ENCODE measurements at places on chromosomes 12 and 14.

DNA sequence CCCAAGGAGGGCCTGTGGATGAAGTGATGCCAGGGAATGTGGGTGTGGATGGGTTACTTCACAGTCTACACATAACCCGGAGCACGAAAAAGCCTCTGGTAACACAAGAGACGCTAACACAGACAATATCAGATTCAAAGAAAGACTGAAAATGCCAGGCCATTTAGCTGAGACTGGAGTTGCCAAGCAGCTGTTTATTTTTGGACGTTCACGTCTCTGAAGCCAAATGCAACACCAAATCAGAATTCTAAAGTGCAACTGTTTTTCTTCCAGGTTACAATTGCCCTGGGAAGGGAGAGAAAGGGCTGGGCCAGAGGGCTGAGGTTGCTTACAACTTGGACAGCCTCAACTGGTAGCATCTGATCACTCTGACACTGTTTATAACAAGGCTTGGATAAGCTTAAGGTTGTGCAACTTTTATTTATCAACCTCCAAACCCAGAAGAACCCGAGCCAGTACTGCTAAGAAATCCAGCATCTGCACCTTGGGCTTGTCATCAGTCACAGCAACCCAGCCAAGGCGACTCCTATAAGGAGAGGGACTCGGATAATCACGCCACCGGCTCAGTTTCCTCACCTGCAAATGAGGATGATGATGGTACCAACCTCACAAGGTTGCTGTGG is 24.8 kb downstream of the NUAK1 start:
- ATAC-seq: peak; percentile 86

- no peak for ATAC-seq
Measured at GRCh38 chr12:22374508-22374907, 40.0 kb upstream of the ST8SIA1 start.

DNA sequence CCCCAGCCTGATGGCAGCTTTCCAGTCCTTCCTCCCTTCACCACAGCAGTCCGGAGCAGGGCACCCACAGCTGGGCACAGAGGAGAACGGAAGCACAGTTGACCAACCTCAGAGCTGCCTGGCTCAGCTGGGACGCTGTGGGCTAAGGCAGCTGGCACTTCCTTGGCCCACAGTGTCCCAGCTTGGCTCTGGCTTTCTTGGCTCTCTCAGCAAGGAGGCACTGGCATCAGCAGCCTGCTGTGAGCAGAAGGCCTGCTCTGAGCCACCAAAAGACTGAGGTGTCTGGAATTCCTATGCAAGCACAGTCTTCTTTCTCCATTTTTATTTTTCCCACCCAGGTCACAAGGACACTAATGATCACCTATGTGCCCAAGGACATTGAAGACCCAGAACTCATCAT is 32.6 kb downstream of the NGB start:
- no peak for ATAC-seq

- ATAC-seq: peak; percentile 73
Measured at GRCh38 chr14:31950764-31951637, 126.1 kb upstream of the ARHGAP5 start.

DNA sequence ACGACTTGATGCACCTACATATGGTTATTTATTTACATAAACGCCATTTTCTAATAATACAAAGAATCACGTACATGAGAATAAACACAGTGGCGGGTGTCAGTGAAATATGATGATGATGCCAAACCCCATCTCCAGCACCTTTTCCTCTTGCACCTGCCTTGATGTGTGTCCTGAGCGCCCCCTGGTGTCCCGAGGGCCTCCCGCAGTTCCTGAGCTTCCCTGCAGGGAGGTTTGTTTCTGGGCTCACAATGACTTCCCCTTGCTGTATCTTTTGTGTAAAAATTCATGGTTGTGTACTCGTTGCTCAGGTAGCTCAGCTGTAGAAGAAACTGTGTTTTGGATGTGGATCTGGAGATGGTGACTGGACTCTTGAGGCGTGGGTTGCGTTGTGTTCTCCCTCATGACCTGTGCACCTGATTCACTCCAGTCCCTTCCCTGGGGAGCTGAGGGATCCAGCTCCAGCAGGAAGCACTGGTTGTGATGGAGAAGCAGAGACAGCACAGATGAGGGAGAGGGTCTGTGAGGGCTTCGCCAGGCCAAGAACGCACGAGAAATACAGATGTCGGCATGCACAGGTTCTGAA is 1037.8 kb downstream of the TMEM121 start:
- ATAC-seq: no peak

GRCh38 chr12:66066137-66066928 is 64.2 kb downstream of the LLPH start:
- no peak for ATAC-seq

DNA sequence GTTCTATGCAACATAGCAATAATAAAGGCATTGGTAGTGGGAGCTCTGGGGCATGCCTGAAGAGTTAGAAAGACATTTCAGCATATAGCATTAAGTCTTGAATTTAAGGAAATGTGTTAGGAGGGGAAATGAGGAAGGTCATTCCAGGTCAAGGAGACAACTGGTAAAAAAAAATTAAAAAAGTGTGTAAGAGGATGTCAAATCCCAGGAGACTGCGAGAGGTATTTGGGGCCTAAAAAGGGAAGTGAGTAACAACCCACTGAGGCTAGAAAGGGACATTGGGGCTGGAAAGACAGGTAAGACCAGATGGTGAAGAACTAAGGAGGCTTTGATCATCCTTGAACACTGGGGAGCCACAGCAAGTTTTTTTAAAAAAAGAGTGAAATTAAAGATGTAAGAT is 152.9 kb downstream of the SLC25A21 start:
- ATAC-seq: no peak

DNA sequence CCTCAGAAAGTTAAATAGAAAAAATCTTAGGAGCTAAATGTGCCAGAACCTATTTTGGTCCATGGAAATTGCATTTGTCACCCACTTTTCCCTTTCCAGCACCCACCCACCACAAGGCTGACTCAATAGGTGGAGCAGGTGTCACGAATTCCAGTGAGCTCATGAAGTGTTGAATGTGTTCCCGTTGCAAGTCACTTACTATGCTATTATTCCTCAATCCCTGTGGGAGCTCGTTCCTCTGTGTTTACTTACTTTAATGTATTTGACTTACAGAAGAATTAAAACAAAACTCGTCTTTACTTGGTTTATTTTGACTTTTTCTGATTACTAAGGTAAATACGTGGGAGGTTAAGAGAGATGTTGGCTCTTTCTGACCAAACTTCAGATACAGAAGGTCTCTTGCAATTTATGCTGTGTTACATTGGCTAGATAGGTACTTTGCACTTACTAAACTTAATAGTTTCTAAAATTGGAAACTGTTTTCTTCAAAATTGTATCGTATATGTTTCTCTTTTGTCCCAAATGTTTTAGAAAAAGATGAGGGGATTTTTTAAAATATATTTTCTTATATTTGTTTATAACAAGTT is 269.4 kb upstream of the NOVA1 start:
- ATAC-seq: peak; percentile 69

DNA sequence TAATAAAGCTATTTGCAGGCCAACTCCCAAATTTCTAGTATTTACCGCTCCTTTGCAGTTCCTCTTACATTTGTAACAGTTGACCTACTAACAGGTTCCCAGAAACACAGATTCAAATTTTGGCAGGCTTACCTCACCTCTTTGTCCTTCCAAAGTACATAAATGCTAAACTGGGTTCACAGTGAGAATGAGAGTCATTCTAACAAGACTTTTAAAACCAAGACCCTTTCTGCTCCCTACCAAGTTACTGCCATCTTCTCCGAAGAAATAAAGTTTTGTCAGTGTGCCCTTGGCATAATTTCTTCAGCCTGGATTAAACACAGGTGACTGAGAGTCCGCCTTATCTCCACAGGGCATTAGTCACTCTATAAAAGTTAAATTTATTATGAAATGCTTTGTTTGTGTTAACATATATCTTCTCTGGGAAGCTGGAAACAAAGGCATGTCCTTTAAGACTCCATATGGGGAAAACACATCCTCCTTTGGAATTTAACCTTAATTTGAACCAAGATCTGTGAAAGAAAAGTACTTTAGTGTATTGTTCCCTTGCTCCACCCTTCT is 28.2 kb downstream of the FOXA1 start:
- no peak for ATAC-seq

DNA sequence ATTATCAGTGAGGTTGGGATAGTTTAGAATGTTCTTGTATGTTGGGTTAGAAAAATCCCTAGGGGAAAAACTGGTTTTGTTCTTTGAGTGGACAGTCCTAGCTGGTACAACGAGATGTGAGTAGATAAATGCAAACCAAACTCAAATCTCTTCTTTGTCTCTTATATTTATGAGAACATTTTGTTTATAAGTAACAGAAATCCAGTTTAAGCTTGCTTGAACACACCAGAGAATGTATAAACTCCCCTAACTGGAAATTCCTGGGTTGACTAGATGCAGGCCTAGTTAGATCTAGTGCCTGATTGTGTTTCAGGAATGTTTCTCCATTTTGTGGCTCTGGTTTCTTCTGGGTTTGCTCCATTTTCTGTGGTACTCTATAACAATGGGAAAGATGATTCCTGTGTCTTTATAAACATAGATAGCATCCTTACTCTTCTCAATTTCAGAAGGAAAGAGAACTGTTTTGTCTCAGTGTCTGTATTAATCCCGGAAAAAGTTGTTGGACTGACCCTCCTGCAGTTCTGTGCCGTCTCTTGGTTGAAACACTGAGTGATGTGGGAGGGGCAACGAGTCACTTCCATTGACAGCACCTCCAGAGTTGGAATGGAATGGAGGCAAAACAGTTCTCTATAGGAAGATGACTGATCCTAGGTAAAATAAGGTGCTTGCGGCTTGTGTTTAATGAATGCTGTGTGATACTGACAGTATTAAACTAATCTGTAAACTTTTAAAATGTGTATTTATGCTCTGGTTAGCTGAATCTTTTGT is 244.8 kb downstream of the TMTC2 start:
- ATAC-seq: no peak

GRCh38 chr14:73851000-73851399 is 631 bp upstream of the PTGR2 start:
- ATAC-seq: no peak

- ATAC-seq: no peak
Measured at GRCh38 chr14:103748534-103748857, 32.9 kb downstream of the ZFYVE21 start.

- ATAC-seq: no peak
Measured at GRCh38 chr14:105325716-105326567, 11.4 kb downstream of the PACS2 start.

DNA sequence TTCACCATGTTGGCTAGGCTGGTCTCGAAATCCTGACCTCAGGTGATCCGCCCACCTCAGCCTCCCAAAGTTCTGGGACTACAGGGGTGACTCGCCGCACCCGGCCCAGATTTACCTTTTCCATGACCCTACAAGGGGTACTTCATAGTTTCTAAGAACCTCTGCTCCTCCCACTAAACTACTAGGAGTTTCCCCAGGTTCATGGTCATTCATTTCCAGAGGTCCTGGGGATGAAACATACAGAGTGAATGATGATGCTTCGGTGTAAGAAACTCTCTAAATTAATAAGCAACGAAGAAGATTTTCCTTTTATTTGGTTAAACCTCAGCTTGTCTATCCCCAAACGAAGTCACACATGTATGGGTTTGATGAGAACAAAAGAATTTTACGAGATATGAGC is 56.9 kb downstream of the AMN start:
- ATAC-seq: no peak

DNA sequence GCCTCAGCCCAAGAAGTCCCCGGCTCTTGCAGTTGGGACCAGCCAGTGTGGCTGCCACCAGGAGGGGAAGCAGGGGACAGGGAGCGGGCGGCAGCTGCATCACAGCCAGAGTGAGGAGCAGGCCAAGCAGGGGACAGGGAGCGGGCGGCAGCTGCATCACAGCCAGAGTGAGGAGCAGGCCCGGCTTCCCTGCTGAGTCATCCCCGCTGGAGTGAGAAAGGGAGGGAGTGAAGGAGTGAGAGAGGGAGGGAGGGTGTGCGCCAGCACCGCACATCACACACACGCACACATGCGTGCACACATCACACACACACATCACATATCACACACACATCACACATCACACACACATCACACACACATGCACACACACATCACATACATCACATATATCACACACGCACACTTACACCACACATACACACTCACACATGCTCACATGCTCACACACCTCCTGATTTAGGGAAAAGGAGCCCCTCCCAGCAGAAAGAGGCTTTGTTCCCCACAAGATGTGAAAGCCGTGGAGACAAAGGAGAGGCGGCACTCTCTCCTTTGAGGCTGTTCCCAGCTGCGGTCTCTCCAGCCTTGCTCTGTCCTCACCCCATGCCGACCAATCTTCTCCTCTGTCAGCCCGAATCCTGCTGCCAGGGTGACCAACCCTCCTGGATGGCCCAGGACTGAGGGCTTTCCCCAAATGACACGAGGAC is 16.7 kb upstream of the ZDHHC22 start:
- ATAC-seq: peak; percentile 66

DNA sequence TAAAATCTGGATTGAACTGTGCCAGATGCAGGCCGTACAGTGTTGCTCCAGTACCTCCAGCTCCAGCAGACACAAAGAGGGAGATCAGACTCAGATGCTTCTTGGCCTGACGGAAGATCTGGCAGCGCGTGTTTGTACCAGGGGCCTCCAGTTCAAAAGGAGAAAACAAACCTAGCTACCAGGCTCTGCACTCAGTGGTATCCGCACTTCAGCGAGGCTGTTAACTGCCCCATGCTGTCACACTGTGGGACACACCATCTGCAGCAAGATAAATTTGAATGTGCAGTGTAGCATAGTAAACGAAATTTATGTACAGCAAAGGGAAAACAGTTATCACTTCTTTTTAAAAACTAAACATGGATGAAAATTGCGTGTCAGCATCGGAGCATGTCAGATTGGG is 5.1 kb downstream of the DYNC1H1 start:
- ATAC-seq: no peak

DNA sequence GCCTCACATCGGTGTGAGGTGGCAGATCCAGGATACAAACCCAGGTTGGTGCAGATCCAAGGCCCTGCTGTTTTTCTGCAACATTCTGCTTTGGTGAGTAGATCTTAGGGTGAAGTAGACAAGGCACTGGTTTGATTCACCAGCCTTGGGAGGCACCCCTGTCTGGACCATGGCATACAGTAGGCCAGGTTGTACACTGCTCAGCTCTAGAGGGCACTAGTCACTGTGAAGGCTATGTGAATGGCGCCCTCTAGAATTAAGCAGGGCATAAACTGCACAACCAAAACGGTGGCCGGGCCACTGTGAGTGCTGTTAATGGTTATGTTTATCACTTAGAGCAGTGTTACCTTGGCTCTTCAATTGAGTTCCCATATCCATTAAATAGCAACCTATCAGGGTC is 280.6 kb upstream of the PWP1 start:
- no peak for ATAC-seq

- ATAC-seq: no peak
Measured at GRCh38 chr12:52066346-52067080, 3.3 kb upstream of the ATG101 start.

GRCh38 chr14:25113394-25113793 is 63.4 kb upstream of the STXBP6 start:
- ATAC-seq: no peak

DNA sequence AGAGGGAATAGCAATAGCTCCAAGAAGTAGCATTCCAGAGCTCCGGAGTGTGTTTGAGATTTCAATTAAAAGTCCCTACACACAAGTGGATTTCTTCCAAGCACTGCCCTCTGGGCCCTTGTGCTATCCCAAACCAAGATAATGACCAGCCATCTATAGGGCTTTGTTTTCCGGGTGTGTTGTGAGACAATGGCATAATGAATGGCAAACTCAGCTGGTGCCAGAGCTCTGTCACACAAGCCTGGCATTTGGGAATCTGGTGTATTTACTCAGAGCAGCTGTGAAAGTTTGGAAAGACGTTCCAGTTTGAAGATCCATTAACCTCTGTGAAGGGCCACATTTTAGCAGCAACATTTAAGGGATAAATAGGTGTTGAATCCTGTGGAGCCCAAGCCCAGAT is 61.2 kb upstream of the TMTC2 start:
- no peak for ATAC-seq

GRCh38 chr12:121786440-121786825 is 7.1 kb downstream of the RHOF start:
- ATAC-seq: no peak

Measured in gastroesophageal sphincter (tissue), 4 donors.